ENCODE measurements at places on chromosomes 2 and 18.

DNA sequence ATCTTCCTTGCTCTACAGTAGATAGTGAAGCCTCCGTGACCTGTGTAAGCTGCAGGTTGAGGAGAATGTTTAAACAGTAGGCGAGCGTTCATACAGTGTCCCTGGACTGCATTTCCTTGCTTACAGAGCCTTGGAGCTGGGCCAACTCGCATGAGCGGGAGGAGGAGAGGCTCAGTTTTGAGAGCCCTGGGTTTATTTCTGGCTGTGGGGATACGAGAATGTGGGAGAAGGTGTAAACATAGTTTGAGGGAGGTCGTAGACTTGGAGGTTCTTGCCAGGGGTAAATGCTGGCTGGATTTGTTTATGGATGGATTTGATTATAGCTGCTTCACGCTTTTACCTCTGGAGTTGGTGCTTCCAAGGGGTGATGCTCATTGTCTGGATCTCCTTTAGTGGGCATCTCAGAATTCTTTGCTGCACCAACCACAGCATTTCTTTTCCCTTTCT lies 20.8 kb downstream of the CRIM1 start:
- no peak for DNase-seq

GRCh38 chr2:66733364-66733999 lies 298.6 kb downstream of the MEIS1 start:
- DNase-seq = no peak

- DNase-seq = no peak
Observed at GRCh38 chr18:75362435-75362834, 65.1 kb downstream of the SMIM21 start.

DNA sequence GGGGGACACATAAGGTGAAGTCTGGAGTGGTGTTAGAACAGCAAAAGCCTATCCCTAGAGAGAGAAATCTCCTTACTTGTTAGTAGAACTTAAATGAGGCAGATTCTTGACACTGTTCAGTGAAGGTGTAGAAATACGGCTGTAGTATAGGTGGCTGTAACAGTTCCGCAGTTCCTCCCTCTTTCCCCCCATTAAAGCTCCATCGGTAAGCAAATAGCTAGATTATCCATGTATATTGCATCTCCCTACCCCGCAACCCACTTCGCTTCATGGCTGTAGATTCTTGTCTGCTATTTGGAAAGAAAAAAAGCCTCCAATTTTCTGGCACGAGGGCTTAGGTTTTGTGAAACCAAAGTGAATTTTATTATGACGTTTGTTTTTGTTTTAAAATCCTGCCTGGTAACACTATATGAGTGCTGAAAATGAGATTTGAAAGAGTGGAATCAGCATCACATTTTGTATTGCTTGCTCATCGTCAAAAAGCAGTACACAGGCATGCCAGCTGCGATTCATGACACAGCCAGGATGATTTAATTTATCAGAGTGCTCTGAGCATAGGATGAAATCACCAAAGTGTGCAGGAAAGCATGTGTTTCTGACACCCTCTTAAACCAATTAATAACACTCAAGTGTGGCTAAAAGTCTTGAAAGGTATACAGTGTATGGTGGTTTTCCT lies 1.4 kb downstream of the FAM171B start:
- DNase-seq = peak; percentile 58

GRCh38 chr2:128298286-128298685 lies 20.4 kb downstream of the HS6ST1 start:
- DNase-seq = no peak

DNA sequence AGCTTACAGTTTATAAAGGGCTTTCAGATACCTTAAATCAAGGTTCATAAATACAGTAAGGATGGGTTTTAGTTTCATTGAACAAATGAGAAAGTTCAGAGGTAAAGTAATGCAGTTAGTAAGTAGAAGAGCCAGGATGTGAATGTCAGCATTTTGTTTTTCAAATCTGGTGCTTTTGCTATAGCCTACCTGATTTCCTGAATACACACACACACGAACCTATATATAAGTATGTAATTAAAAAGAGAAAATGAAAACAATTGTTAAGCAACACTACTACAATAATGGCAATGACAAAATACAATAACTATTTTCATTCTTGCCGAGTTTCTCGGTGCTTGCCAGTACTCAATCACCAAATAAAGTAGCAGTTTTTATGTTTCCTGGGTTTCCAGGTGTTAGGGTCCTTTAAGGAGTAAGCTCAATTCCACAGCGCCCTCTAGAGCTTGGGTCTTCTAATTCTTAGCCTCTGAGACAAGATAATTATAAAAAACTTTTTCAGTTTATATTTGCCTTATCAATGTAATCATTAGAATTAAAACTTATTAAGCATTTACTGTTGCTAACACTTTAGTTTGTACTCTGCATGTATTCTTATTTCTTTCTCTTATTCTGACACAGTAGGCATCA lies 512.9 kb upstream of the ACVR2A start:
- DNase-seq = no peak

DNA sequence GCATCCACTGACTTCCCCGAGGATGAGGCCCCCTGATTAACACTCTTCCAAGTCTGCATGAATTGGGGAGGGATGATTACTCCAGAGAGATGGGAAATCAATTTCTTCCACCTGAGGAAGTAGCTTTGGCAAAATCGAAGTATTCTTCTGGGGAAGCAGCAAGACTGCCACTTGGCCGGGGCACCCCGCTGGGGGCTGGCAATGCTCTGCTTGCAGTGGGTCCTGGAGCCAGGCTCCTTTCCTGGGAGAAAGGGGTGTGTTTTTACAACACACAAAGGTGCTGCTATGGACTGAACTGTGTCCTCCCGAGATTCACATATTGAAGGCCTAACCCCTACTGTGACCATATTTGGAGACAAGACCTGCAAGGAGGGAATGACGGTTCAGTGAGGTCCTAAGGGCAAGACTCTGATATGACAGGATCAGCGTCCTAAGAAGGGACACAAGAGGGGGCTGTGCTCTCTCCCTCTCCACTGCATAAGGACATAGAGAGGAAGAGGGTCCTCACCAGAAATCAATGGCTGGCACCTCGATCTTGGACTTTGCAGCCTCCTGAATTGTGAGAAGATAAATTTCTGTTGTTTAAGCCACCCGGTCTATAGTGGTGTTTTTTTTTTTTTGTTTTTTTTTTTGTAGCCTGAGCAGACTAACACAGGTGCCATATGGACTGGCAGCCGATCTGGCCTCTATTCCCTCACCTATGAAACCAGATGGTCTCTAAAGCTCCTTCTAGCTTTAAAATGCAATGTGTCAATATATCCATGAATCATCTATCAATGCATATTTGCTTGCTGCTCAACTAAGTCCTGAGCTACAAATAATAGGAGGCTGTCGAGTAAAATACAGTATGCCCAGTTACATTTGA lies 3.6 kb upstream of the SMARCAL1 start:
- DNase-seq = no peak

- DNase-seq = no peak
Observed at GRCh38 chr2:150716186-150716585, 228.7 kb upstream of the RND3 start.

DNA sequence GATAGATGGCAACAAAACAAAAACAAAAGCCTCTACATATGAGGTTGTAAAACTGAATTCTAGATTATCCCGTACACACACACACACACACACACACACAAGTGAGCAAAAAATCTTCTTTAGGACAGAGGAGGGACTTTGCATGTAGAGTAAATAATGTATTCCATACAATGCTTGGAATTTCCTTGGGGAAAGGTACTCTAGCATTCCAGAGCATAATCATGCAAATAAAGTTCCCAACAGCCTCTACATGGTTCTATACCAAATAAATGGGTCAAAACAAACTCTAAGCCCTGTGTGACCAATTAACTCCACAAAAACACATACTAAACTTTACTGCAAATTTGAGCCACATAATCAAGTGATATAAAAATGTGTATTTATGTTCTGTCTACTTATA lies 191.4 kb downstream of the RBM43 start:
- no peak for DNase-seq

DNA sequence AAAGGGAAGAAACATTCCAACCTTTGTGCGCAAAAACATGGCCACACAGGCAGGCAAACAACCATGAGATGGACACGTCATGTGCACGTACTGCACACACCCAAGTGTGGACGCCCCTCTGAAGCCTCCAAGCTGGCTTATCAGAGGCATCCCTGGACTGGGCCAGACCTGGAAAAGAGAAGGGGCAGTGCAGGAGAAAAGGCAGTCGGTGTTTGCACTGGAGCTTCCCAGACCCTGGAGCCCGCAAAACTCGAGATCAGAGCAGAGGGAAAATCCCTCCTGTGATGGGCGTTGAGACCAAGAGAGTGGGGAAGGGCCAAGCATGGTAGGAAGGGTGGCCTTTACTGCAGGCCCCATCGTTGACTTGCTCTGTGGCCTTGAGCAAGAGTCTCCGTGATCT lies 269.5 kb downstream of the CYRIA start:
- no peak for DNase-seq

GRCh38 chr2:120293096-120294007 lies 40.7 kb downstream of the RALB start:
- no peak for DNase-seq

DNA sequence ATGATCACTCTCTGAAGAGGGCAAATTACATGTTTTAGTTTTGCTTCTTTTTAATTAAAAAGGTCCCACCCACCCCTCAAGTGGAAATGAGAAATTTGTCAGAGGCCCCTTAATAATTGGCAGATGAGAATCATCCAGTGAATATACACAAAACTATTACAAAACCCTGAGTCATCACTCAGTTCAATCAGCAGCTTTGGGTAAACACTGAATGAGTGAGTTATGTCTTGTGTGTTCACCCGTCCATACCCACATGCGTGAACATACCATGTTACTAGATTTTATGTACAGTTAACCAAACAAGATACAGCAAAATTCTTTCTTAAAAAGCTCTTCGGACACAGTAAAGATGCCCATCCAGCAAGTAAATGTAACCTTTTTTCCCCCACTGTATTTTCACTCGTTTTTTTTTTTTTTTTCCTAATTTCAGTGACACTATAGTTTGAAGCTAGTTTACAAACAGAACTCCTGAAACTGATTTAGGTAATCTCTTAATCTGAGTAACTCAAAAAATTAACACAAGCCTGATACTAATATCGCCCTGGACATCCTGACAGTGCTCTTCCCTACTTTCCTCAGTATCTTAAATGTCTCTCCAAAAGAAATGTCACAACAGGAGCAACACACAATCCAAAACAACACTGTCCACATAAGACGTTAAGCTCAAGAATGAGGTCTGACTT lies 1.4 kb downstream of the PSME4 start:
- DNase-seq = peak; percentile 28

GRCh38 chr18:22559414-22560274 lies 141.9 kb upstream of the CTAGE1 start:
- no peak for DNase-seq

DNA sequence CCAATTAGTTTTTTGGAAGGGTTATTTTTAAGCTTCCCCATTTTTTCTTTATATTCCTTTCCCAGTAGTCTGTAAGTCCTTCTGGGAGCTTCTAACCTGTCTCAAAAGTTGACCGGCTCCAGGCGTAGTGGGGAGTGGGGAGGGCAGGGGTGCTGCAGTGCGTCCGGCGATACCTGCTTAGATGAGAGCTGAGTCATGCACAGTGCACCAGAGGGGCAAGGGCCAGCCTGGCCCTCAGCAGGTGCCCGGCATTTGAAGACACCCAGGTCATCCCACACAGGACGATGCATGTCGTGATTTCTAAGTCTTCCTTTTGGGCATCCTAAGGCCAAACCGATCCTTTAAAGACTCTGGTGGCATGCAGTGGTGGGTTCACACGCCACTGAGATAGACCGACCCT lies 73.4 kb downstream of the TPO start:
- no peak for DNase-seq

DNA sequence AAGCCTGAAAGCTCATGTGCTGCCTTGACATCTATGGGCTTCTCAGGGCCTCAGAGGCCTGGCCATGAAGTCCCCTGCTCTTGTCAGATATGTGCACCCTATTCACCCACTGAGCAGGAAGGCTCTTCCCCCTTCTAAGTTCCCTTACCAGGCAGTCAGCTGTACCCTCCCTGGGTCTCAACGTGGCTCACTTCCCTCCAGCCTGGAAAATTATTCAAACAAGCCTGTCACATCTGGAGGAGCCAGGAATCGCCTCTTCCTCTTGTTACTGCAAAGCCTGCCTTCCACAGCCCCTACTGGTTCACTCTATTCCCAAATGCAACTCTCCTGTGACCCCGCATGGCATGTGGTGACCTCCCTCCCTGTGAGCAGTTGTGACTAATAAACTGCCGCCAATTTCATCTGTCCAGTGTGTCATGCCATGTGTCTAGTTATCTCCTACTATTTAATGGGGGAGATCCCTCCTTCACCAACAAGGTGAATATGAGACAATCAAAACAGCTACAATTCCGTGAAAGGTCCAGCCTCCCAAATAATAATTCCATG lies 8.4 kb upstream of the SERPINB8 start:
- DNase-seq = no peak

GRCh38 chr2:118815314-118815713 lies 32.1 kb downstream of the EN1 start:
- DNase-seq = no peak

DNA sequence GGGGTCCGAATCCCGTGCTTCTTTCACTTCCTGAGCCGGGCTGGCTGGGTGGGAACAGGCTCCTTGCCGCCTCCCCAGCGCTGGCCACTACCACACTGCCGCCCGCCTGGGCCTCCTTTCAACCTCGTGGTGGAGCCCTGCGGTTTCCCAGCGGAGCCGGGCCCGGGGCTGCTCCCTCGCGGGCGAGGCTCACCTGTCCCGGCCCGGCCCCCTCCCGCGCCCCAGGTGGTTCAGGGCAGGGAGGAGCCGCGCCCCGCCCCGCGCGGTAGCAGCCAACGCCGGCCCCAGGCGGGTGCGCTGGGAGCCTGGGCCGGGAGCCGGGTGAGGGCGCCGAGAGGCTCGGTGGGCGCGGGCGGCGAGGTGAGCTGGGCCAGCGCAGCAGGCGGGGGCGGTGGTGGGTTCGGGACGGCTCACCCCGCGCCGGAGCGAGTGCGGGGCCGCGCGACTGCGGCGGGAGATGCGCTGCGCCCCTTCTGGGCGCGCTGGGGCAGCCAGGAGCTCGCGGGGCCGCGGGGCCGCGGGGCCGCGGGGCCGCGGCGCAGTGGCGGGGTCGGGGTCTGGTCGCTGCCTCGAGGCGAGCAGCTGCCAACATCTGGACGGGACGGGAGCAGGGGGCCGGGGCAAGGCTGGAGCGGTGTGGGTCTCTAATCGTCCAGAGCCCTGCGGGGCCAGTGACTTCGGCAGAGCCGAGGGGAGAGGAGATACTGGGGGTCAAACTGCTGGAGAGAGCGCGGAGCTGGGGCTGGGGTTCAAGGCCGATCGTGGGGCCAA lies at the start of gene LYPD6B:
Gene LYPD6B (plus strand): TSS at position 258 of the 771 bp plus-strand sequence. CDS start 92,250 bp downstream, outside the sequence.
- no peak for DNase-seq

DNA sequence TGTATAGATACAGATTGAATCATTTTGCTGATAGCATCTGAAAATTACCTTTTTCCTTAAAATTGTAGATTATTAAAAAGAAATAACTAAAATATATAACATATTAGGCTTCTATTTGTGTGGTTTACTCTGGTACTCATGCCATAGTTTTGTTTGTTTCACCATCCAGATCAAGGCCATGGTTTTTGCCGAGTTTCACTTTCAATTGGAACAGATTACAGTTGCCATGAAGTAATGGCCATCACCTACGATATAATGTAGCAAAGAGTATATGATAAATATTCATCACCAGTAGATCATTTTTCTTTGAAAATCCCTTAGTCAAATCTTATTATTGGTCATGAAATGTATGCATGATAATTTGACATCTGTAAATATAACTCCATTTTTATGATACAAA lies 11.9 kb upstream of the DNAH7 start:
- DNase-seq = no peak

GRCh38 chr2:162143969-162144368 lies 8.1 kb downstream of the GCG start:
- DNase-seq = no peak

- DNase-seq = no peak
Observed at GRCh38 chr2:26623541-26624495, 17.3 kb downstream of the CIB4 start.

- no peak for DNase-seq
Observed at GRCh38 chr2:6958616-6959235, 41.5 kb downstream of the RNF144A start.

All from putamen (tissue), 1 donor.